ENCODE measurements at places on chromosomes 4 and X.
A peak's percentile ranks its signal among the peaks of the same experiment; 100 is the strongest.

DNA sequence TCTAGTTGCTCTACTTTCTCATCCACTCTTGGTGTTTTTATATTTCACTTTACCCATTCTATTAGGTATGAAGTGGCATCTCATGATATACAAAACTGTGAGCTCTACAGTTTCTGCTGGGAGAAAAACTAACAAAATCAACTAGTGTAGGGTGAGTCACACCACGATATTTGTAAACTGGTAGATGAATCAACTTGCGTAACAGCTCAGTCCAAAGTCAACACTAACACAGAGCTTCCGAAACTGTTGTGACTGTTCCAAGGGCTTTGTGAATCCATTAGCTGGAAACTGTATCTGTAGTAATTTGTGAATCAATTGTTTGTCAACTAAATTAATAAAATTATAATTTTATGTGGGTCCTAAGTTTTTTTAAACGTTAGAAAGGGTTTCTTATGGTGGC is 119.8 kb upstream of the TSPAN5 start:
- DNase-seq = no peak

DNA sequence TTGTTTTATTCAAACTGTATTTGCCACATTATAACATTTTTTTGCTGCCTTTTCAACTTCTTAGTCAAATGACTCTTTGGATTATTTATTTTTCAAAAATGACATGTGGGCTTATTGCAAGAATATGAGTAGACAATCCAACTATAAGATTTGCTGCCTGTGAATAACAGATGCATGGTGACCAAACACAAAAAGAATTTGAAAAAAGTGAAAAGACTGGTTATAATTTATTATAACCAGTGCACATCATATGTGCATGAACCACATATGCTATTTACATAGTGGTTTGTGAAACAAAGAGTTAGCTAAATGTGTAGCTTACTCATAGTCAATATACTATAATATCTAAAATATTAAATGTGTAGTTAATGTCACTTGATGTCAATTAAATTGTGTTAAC is 2086.8 kb downstream of the ARAP2 start:
- DNase-seq = no peak

- DNase-seq = no peak
Measured at GRCh38 chr4:67125636-67126514, 419.4 kb downstream of the CENPC start.

- no peak for DNase-seq
Measured at GRCh38 chr4:2660596-2661211, 95.4 kb downstream of the TNIP2 start.

DNA sequence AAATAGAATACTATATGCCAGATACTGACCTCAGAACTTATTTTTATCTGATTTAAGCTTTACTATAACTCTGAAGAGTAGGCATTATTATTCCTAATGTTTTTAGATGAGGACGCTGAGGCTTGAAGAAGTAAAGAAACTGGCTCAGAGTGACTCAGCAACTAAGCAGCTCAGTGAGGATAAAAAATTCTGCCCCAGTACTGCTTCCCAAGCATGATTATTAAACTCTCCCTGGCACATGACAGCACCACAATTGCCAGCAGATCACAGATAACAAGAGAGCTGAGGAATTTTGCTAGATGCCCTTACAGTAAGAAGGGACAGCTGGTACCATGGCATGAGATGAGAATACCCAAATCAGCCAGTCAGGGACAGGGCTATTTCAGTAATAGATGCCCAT is 219.4 kb downstream of the NKX6-1 start:
- DNase-seq = no peak

GRCh38 chr4:85829276-85830051 is 354.5 kb downstream of the ARHGAP24 start:
- DNase-seq = no peak

GRCh38 chrX:11579636-11580600 is 85.8 kb downstream of the ARHGAP6 start:
- DNase-seq = no peak

GRCh38 chrX:39850630-39851152 is 247.1 kb downstream of the BCOR start:
- DNase-seq = peak; percentile 2

GRCh38 chr4:41287005-41287404 is 30.3 kb downstream of the UCHL1 start:
- no peak for DNase-seq

GRCh38 chr4:20347531-20347930 is 95.8 kb downstream of the SLIT2 start:
- no peak for DNase-seq

GRCh38 chrX:128365492-128365891 is 313.3 kb upstream of the ACTRT1 start:
- DNase-seq = no peak

- DNase-seq = no peak
Measured at GRCh38 chr4:126038502-126039144, 723.9 kb downstream of the FAT4 start.

GRCh38 chr4:60822986-60823385 is 377.1 kb upstream of the ADGRL3 start:
- no peak for DNase-seq

GRCh38 chrX:17735406-17735805 is 1.9 kb upstream of the SCML1 start:
- no peak for DNase-seq

DNA sequence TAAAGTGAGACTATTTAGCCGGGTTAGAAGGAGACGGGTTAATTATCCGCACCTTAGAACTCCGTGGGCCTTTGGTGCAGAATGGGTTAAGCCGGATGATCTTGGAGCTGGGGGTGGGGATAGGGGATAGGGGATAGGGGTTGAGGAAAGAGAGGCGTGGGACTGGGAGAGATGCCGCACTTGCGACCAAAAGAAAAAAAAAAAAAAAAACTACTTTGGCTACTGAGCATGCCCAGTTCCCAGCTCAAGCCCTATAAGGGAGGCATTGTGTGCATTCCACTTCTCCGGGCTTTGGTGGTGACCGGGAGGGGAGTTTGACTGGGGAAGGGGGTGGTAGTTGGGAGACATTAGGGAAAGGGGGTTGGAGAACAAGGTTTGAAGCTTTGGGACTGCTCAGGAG is at the start of gene SLITRK4:
TSS of gene SLITRK4 (minus strand) at position 187 of the 400 bp plus-strand sequence. CDS start 4,993 bp downstream, outside the sequence.
- no peak for DNase-seq

DNA sequence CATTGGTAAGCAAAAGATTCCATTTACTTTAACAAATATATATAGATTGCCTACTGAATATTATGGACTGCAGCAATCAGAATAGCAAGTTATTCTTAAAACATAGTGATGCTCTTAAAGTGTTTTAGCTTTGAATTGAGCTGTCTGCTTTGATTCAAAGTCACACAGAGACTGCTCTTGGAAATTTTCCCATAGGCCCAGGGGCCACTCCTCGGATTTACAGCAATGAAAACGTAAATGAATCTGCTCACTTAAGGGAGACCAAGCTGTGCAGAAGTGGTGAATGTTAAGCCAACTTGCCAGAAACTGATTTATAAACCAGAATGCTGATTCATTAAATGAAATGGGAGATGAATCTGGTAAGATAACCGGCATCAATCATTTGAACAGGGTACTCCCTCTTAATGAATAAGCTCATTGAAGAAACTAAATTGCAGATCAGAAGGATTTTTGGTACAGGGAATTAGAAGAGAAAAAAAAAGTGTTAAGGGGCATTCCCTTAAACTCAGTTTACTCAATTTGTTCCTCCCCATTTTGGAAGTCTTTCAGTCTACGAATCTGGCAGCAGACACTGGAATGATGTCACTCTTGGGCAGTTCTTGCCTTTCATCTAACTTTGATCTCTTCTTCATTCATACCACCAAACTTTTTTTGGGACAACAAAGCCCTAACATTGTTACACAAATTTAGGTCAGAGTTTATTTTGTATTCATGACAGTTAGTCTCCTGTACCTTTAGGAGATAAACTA is 363.3 kb upstream of the MAGEB2 start:
- DNase-seq = no peak

- DNase-seq = no peak
Measured at GRCh38 chr4:30868111-30868895, 148.1 kb downstream of the PCDH7 start.

GRCh38 chr4:88296413-88297211 is 12.3 kb upstream of the PPM1K start:
- no peak for DNase-seq

- DNase-seq = no peak
Measured at GRCh38 chrX:109716431-109717028, 16.5 kb downstream of the ACSL4 start.

- no peak for DNase-seq
Measured at GRCh38 chr4:101851672-101852071, 61.1 kb downstream of the BANK1 start.

- no peak for DNase-seq
Measured at GRCh38 chrX:40653535-40653934, 6.2 kb upstream of the CXorf38 start.

GRCh38 chrX:13719192-13719856 is 15.1 kb downstream of the TRAPPC2 start:
- no peak for DNase-seq

DNA sequence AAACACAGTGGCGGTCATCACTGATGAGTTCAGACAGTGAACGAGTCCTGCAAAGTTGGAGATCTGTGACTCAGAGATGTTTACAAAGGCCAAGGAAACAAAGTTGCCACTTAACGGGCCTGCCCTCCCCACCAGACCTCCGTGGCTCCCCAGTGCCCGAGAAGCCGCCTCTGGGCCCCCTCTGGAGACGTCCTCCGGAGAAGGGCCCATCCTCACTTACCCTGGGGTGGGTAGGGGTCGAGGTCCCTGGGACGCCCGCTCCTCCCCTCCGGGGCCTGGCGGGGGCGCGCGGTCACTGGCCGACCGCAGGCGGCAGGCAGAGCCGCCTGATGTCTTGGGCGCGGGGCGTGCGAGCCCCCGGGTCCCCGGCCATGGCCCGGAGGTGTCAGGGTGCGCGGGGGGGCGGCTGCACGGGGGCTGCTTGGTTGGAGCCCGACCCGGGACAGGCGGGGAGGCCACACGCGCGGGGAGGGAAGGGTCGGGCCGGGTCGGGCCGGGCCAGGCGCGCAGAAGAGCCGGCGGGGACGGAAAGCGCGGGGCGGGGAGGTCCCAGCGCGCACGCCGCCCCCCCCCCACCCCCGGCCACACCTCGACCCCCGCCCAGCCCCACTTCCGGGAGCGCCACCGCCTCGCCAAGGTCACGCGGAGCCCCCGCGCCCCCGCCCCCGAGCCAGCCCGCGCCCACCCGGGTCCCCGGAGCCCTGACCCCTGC is 529 bp downstream of the DHRSX start:
- DNase-seq = no peak

DNA sequence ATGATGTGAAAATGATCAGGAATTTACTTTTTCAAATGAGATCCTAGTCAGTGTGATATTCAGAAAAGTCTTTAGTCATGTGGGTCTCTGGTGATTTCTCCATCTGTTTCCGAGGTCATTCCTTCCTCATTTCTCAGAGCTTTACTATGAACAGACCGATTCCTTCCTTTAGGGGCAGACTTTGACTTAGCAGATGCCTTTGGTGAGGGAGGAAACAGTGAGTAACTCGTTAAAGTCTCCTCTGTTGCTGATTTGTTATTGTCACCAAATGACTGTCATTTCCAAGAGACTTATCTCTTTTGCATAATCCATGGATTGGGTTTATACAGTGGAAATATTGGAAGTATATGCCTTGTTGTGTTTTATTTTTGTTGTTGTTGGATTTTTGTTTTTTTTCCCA is 76.2 kb upstream of the CD99 start:
- DNase-seq = no peak

- no peak for DNase-seq
Measured at GRCh38 chr4:2811830-2812611, 19.1 kb downstream of the SH3BP2 start.

GRCh38 chrX:129930941-129931410 is 25.0 kb downstream of the UTP14A start:
- DNase-seq = no peak

GRCh38 chrX:96211953-96212352 is 472.7 kb upstream of the DIAPH2 start:
- DNase-seq = no peak

DNA sequence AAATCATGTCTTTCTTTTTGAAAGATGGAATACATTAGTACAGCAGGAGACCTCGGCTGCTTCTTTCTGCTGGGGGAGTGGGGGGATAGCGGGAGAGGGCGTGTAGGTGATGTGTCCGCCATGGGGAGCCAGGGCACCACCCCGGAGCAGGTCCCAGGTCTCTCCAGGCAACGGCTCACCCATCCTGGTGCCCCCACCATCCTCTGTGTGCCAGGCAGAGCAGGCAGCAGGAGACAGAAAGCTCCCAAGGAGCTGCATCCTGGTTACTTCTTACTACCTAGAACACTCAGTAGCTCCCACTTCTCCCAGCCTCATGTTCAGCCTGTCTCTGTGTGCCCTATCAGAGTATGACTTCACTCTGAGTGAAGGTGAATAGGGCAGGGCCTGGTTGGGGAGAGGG is 23.6 kb downstream of the TNIP2 start:
- DNase-seq = no peak

DNA sequence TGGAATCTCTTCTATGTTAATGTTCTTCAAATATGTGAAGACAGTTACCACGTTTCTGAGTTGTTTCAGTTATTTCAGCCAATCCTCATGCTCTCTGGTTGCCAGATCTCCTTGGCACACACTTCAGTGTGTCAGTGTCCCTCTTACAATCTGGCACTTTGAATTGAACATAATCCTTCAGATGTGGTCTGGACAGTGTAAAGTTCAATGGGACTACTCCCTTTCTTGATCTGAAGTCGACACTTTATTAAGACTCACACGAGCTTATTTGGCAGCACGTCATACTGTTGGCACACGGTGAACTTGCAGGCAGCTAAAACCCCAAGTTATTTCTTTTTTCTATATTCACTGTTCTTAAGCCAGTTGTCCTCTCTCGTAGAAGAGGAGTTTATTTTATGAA is 28.2 kb downstream of the ARSJ start:
- DNase-seq = no peak

- DNase-seq = no peak
Measured at GRCh38 chr4:13483768-13484121, 395 bp downstream of the RAB28 start.

DNA sequence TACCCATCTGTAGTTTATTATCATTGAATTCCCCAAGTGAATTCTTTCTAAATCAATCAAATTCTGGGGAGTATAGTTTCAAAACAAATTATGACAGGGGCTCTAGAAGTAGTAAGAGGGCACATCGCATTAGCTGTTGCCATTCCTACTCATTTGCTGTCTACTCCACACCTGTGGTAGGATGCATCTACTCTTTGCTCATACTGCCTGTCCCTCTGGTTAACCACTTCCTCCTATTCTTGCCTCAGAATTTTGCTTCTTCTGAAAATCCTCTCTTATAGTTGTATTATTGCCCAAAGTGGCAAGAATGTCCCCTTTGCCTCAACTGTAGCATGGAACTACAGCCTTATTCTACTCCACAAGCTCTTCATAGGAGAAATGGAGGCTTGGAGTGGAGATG is 12.7 kb upstream of the DGKK start:
- DNase-seq = no peak

- no peak for DNase-seq
Measured at GRCh38 chrX:13852001-13852695, 35.3 kb upstream of the GPM6B start.

- no peak for DNase-seq
Measured at GRCh38 chr4:112327965-112328733, 31.0 kb downstream of the ALPK1 start.
